Large intestine (tissue), 12 donors: ENCODE measurements at places on chromosomes 11 and 22.
A peak's percentile ranks its signal among the peaks of the same experiment; 100 is the strongest.

DNA sequence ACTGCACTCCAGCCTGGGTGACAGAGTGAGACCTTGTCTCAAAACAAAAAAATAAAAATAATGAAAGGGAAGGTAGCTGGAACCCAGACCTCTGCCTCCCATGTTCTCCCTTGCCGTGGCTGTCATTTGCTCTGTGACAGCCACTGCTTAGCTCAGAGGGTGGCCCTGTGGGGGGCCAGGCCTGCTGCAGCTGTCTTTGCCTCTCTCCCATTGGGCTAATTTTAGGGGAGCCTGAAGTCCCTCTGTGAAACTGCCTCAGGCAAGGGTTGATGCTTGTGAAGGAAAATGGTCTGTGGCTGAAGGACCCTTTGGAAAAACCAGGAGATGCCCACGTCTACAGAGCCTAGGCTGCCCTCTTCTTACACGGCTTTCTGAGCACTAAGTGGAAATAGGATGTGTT is 42.9 kb downstream of the C11orf91 start:
- no peak for DNase-seq

GRCh38 chr22:37188901-37189466 is 937 bp upstream of the C1QTNF6 start:
- no peak for DNase-seq

DNA sequence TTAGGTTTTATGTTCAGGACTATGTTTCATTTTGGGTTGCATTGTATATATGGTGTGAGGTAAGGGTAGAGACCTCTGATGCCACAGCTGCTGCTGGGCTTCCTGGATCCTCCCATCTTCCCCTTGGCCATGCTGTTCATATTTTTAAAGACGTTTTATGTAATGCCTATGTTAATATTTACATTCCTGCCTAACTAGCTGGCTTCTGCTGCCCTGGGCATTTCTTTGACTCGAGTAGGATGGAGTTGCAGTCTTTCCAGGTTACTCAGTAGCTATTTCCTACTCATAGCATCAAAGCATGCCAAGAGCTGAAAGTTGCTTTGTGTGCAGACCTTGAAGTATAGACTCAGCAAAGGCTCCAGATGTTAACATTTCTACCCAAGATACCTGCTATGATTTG is 220.5 kb upstream of the CADM1 start:
- no peak for DNase-seq

GRCh38 chr11:126716456-126717083 is 284.0 kb downstream of the KIRREL3 start:
- peak; percentile 7 for DNase-seq

- DNase-seq: no peak
Measured at GRCh38 chr11:34303028-34303570, 54.7 kb downstream of the ABTB2 start.

DNA sequence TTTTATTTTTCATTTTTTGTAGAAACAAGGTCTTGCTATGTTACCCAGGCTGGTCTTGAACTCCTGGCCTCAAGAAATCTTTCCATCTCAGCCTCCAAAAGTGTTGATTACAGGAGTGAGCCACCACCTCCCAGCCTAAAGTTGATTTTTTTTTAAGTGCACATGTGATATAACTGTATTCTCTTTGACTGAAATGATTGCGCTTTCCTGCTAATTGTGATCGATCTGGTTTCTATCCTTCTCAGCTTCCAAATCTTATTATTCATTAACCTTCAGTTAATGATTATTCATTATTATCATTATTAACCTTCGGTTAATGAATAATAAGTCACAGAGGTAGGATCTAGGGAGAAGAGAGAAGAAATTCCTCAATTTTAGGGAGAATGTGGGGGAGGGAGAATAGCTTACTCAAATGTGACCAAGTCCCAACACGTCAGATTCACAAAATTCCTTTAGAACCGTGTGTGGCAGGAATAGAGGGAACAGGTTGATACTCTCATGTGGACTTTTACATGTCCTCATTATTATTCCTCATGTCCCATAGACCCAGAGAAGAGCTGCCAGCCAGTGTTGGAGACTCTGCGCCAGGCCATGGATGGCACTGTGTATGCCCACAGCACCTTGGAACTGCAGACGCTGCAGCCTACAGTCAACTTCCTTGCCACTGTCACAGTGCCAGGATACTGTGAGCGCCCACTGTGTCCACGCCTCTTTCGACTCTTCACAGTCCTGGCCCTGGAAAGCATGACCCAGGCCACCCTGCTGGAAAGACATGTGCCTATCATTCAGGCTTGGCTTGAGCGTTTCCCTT is 47.1 kb downstream of the RRP8 start:
- no peak for DNase-seq

- DNase-seq: no peak
Measured at GRCh38 chr22:37891926-37892325, 14.2 kb upstream of the MICALL1 start.

GRCh38 chr11:2804189-2804588 is 81.4 kb downstream of the CDKN1C start:
- no peak for DNase-seq

DNA sequence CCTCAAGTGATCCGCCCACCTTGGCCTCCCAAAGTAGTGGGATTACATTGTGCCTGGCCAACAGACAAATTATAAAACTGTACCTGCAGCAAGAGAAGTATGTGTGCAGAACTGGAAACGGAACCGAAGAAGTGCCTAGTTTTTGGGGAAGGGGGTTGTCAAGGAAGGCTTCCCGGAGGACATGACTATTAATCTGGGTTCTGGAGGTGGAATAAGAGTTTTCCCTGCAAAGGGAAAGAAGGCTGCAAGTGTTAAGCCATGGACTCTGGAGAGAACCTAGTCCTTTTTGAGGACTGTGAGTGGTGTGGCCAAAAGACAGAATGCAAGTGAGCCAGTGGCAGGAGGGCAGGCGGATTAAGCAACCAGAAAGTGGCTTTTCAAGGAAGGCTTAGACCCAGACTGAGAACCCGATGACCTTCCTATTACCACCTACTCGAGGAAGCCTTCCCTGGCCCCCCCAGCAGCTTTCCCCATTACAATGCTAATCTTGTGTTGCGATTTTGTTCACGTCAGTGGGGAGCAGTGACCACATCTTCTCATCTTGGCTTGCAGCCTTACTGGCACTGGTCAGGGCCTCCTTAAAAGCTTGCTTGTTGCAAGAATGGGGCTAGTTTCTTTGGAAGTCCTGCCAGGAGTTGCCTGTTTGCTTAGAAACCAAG is 5.7 kb upstream of the SEPTIN3 start:
- no peak for DNase-seq

- DNase-seq: peak; percentile 99
Measured at GRCh38 chr11:13140028-13140870, 131.1 kb downstream of the RASSF10 start.

GRCh38 chr11:126473269-126473668 is 117.8 kb downstream of the ST3GAL4 start:
- DNase-seq: no peak

GRCh38 chr11:8766988-8767374 is 84.4 kb downstream of the RPL27A start:
- DNase-seq: no peak

DNA sequence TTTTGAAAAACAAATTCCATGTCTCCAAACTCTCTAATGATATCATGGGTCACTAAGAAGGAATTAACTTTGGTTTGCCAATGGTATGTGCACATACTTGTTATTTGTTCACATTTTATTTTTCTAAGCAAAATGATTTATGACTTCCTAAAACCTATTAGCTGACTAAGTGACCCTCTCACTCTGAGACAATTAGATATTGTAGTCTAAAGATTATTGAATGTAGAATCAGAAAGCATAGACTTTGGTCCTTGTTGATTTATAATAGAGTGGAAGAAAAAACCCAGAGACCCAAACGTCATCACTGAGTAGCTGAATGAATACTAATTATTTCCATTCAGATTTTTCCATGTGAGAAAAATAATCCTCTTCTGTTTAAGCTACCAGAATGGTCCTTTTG is 243.5 kb upstream of the ANO3 start:
- DNase-seq: no peak

DNA sequence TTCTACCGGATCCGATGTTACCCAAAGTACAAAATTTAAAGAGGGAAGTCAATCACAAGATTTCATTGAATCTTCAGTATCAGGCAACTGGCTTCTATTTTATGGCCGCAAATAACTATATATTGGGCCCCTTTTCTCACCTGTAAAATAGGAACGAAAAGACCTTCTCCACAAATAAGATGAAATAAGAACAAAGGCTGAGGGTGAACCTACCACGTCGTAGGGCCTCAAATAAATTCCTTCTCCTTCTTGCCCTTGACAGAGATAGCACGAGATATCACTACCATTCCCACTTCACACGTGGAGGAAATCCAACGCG is 794 bp upstream of the EMSY start:
- DNase-seq: no peak

DNA sequence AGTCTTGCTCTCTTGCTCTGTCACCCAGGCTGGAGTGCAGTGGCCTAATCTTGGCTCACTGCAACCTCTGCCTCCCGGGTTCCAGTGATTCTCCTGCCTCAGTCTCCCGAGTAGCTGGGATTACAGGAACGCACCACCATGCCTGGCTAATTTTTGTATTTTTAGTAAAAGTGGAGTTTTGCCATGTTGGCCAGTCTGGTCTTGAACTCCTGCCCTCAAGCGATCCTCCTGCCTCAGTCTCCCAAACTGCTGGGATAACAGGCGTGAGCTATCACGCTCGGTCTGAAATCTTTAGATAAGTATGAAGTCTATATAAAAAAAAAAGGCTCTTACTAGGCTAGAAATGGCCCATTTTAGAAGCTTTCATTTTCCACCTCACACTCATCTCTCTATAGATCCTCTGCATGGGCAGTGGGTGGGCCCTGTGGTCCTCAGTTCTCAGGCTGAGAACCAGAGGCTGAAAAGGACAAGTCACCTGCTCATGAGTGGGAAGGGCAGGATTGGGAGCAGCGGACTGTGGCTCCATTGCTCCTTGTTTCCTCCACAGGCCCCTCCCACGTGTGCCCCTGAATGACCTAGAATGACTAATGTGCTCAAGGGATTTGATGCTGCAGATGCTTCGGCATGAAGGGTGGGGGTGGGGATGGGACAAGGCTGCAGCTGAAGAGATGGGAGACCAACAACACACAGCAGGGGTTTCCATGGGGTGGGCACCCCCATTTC is 19.8 kb upstream of the PRAME start:
- DNase-seq: no peak

GRCh38 chr11:29119707-29120618 is 896.9 kb downstream of the KCNA4 start:
- DNase-seq: peak; percentile 0

GRCh38 chr11:99893811-99894210 is 793.3 kb upstream of the ARHGAP42 start:
- no peak for DNase-seq

GRCh38 chr11:100739666-100740065 is 52.6 kb downstream of the ARHGAP42 start:
- DNase-seq: peak; percentile 56

DNA sequence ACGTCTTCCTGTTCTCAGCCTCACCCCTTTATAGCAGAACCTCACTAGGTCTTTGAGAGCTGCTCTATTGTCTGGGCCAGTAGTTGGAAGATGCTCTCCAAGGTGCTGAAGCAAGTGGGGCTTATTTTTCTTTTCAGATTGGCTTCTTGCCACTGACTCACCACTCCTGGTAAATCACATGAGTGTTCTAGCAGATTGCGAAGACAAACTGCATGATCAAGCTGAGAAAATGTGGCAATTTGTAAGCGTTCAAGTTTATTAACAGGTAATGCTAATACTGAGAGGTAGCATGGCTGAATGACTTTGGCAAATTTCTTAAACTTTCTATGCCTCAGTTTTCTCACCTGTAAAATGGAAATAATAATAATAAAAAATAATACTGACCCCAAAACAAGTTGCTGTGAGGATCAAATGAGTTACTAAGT is 59.2 kb downstream of the CACNG2 start:
- peak; percentile 32 for DNase-seq

GRCh38 chr11:281486-282161 is 3.4 kb downstream of the NLRP6 start:
- no peak for DNase-seq

- no peak for DNase-seq
Measured at GRCh38 chr11:113876074-113876797, 864 bp upstream of the USP28 start.

- peak; percentile 55 for DNase-seq
Measured at GRCh38 chr11:63961608-63962412, 12.6 kb upstream of the COX8A start.

GRCh38 chr11:63564056-63564774 is 1.0 kb upstream of the PLAAT2 start:
- DNase-seq: peak; percentile 37

DNA sequence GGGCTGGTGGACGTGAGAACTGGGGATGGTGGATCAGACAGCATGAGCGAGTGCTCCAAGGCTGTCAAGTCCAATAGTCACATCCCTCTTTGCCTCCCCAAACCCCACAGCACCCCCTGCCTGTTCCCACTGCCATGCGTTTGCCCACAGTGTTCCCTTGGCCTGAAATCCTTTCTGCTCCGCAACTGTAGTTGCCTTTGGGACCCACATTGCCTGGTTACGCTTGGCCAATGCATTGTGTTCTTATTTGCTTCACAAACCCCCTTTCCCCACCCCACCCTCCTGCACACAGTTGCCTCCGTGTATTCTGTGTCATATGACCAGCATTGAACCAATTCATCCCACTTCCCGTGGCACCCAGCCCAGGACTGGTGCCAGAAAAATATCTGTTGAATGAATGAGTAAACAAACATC is 2.1 kb upstream of the KIAA0930 start:
- DNase-seq: no peak

- no peak for DNase-seq
Measured at GRCh38 chr11:61793829-61794204, 1.1 kb downstream of the FEN1 start.

DNA sequence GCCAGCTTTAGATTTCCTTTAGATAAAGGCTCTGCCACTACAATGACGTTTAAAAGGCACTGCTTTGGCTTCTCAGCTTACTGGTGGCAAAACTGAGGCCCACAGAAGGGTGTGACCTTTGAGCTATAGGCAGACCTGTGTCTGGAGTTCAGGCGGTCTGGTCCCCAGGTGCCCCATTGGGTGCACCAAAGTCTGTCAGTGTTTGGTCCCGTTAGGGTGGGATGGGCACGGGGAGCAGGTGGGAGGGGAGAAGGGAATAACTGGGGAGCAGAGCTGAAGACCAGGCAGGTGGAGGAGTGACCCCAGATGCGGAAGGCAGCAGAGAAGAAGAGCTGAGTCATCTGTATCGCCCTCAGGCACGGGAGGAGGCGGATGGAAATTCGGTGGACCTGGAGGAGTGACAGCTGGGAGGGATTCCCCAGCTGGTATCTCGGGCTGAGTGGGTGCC is 45.3 kb upstream of the GCAT start:
- no peak for DNase-seq

DNA sequence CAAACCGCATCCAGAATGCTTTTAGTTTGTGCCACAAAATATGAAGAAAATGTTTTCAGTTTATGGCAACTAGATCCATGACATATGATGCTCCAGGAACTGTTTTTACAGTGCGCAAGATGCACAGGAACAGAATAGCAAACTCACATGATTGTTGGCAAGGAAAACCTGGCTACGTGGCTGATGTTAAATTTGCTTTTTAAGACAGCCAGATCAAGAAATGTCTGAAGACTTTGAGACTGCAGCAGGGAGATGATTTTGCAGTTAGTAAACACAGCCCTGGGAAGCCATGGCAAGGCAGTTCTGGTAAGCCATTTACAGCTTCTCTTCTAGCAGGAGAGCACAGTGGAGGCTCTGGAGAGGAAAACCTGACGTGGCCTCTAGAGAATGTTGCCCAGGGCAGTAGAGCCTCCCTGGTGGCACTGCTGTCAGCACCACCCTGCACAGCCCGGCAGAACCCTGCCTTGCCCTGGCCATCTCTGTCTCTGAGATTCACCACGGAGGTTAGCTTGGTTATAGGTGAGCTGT is 69.8 kb upstream of the TNRC6B start:
- DNase-seq: no peak

GRCh38 chr11:121575963-121576290 is 123.2 kb upstream of the SORL1-AS1 start:
- DNase-seq: no peak
